ENCODE measurements at places on chromosomes 6 and 20.

- no peak for DNase-seq
Observed at GRCh38 chr6:143542888-143543287, 31.4 kb upstream of the FUCA2 start.

- DNase-seq: peak; percentile 3
Observed at GRCh38 chr6:112879920-112880413, 532.8 kb downstream of the RFPL4B start.

DNA sequence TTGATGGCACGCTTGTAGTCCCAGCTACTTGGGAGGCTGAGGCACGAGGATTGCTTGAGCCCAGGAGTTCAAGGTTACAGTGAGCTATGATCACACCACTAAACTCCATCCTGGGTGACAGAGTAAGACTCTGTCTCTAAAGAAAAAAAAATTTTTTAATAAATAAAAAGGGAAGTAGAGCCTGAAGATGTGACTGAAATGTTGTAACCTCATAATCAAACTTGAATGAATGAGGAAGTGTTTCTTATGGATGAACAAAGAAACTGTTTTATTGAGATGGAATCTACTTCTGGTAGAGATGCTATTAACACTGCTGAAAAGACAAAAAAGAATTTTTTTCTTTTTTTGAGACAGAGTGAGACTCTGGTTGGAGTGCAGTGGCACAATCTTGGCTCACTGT, 6.7 kb downstream of the MAK start:
- no peak for DNase-seq

GRCh38 chr6:163417595-163417994, 3.1 kb downstream of the QKI start:
- DNase-seq: no peak

DNA sequence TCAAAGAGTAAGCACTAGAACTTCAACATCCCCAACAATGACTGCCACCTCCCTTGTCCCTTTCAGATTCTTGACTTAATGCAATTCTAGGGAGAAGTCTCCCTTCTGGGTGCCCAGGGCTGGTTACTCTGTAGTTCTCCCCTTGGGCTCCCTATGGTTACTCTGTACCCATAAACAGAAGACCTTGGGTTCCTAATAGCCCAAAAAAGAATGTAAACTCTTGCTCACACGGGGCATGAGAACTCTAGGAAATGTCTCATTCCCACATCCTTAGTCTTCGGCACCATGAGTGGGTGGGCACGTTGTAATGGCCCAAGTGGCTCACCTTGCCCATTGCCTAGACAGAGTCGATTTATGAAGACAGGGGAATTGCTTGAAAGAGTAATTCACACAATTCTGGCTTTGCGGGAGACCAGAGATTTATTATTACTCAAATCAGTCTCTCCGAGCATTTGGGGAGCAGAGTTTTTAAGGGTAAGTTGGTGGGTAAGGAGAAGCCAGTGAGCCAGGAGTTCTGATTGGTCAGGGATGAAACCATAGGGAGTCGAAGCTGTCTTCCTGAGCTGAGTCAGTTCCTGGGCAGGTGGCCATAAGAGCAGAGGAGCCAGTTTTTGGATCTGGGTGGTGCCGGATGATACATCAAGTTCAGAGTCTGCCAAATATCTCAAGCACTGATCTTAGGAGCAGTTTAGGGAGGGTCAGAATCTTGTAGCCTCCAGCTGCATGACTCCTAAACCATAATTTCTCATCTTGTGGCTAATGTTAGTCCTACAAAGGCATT, 61.2 kb upstream of the SIRPG start:
- no peak for DNase-seq

- DNase-seq: no peak
Observed at GRCh38 chr6:70547313-70547712, 19.4 kb upstream of the SDHAF4 start.

DNA sequence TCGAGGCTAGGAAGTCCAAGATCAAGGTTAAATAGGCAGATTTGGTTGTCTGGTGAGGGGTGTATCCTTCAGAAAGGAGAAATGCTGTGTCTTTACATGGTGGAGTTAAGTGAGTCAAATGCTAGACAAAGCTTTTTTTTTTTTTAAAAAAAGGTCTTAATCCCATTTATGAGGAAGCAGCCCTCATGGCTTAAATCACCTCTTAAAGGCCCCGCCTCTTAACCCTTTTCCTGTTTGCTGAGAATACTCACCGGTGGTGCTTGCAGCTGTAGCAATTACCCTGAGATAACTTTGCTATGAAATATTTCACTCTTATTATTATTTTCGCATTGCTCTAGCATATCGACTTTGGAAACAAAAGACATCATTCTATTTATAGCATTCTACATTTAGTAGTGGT, 30.8 kb downstream of the FBXO30 start:
- DNase-seq: no peak

GRCh38 chr6:90989763-90990162, 402.9 kb upstream of the MAP3K7 start:
- DNase-seq: no peak

GRCh38 chr6:5151955-5152401, 66.8 kb downstream of the PPP1R3G start:
- no peak for DNase-seq

DNA sequence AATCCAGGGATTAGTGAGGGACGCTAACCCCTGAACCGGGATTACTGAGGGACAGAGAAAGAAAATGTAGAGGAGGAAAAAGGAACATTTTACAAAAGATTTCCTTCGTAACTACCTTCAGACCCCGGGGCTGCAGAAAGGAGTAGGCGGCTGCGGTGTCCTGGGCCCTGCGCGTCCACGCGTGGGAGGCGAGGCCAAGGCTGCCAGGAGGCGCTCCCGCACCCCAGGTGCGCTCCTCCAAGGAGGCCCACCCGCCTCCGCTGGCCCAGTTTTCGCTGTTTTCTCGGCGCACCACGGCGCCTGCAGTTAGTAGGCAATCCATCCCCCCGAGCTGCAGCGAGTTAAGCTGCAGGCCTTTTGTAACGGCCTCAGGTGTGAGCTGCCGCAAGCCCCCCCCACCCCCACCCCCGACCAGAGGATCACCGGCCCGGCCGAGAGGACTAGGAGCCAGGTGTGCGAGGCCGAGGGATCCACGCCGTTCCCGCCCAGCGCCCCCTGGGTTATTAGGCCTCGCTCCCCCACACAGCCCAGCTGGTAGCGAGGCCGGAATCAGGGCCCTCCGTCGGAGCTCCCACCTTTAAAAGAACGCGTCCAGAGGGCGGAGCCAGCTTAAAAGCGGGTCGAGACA, 380.3 kb upstream of the ARID1B start:
- peak; percentile 41 for DNase-seq

DNA sequence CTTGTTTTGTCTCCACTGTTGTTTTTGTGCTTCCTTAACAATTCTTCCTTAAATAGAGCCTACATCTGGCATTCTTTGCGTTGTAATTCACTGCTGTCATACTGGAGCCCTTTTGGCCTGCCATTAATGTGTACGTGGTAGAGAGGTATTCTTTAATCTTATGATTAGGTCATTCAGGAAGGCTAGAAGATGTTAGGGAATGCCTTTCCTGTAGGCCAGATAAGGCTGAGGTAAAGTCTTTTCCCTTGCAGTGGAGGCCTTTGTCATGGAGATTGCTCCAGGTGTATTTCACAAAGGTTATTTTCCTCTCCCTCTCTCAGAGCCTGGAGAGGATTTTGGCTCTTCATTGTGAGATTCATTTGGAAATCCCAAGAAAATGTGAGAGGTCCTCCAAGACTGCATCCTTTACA, 146.9 kb downstream of the FUT9 start:
- DNase-seq: no peak

GRCh38 chr20:2775139-2775538, 25.3 kb downstream of the CPXM1 start:
- no peak for DNase-seq

DNA sequence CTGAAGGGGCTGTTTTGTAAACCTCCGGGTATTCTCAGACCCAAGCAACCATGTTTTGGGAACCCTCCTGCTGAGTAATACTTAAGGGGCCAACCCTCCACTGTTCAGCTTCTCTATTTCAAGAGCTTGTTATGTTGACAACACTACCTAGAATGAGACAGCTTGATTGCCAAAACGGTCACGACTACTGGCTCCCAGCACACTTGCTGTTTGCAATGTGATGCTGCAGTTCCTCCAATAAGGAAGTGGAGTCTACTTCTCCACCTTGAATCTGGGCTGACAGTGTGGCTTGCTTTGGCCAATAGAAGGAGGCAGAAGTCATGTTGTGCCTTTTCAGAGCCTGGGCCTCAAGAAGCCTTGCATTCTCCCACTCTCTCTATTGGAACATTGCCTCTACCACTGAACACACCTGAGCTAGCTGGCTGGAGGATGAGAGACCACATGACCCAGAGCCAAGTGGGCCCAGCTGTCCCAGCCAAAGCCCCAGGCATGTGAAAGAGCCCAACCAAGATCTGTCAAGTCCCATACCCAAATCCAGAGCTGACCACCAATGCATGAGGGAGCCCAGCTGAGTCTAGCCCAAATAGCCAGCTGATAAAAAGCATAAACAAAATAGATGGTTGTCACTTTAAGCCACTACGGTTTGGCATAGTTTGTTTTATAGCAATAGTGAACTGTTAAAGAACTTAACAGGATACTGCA, 108.0 kb downstream of the PRND start:
- DNase-seq: no peak

- no peak for DNase-seq
Observed at GRCh38 chr6:156585859-156586258, 191.3 kb upstream of the ARID1B start.

GRCh38 chr6:124433387-124434160, 528.7 kb upstream of the RNF217 start:
- no peak for DNase-seq

DNA sequence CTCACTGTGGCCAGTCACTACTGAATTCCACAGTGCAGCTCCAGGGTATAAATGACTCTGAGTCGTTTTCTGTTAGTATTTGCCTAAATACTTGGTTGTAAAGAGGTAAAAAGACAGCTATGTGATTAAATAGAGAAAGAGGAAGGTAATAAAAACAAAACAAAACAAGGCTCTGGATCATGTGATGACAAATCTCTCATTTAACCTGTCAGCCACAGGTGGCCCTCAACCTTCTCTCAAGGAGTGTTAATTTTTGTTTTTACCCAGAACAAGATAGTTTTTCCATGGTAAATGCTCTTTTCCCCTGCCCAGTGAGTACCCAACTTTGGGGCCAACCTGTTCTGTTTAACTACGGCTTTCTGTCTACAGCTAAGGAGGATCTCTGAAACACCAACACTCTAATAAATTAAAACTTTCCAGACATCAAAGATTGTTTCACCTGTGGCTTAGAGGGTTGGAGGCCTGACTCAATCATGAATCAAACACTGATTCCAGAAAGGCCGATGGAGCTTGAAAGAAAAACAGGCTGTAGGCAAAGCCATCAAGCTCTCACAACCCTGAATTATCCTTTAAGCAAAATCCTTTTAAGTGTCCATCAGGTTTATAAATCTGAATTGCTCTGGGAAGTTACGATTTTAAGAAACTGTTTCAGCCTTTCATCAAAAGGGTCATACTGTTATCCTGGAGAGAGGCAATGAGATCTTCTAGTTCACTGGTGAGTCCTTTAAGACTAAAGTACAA, 81.5 kb upstream of the BCLAF1 start:
- no peak for DNase-seq

DNA sequence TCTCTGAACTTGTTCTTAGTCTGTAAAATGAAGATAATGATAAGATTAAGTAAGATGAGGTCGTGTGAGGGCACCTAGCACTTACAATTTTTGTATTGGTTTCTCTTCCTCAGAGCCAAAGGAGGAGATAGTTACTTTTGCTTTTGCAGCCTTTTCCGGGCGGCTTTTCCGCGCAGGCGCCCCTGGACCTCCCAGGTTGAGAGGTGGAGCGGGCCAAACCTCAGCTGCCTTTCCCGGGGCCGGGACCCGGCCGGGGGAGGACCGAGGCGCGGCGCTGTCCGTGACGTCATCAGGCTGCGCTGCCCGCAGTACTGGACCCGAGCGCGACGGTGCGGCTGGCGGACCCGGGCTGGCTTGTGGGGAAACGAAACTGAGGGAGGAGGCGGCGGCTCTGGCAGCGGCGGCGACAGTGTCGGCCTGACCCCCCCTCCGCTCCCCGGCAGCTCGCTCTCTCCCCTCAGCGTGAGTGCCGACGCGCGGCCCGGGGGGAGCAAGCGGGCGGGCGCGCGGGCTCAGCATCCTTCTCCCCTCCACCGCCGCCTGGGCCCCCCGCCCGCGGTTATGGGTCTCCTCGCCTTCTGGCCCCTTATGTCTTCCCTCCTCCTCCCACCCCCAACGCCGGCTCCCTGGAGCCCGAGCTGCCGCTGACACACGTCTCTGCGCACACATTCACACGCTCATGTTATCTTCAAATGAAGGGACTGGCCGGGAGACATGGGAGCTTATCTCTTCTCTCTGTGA, at the start of gene CMTR1:
Gene CMTR1, plus strand, starts transcription at position 306 of the 741 bp plus-strand sequence. CDS start 2,409 bp downstream, outside the sequence.
- peak; percentile 98 for DNase-seq

DNA sequence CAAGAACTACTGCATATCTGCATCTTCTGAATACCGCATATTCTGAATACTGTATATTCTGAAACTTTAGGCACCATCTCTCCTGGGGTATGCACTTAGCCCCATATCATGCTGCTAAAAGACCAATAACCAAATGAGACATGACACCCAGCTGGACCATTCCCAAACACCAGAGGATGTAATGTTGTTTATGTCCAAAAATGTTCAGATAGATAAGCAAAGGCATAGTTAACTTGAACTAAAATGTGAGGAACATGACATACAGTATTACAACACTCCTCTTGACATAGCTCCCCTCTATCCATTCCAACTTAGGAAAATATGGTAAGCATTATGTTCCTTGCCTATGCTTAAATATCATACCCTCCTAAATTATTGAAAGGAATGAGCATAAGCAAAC, 127.3 kb downstream of the TENT5A start:
- DNase-seq: no peak

DNA sequence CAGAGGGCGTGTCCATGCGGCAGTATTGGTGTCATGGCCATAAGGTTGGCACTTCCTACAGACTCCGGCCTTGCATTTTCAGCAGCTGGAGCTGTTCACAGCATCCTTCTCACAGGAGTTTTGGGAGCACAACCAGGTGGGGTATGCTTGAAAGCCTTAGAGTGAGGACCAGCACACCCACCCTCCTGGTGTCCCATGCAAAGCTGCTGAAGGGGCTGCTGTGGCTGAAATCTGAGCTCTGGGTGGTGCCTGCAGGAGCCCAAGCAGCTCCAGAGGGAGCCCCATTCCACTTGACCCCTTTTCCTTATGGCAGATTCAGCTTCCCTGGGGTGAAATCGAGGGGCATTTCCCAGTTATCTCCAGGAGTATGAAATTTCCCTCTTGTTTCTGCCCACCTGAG, 74.0 kb upstream of the BHLHE23 start:
- DNase-seq: no peak

DNA sequence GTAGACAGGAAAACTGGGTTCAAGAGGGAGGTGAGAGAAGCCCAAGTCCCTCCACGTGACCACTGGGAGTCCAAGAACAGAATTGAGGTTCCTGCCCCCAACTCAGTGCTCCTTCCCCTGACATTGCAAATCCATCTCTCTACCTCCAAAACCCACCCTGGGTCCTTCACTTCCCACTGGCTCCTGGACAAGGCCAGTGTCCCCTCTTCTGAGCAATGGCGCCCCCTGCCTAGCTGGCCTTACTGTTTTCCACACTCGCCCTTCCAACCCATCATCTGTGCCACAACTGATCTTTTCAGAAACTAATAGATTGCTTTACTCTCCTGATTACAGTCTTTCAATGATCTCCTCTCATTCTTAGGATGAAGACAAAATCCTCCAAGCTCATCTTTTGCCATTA, 200.3 kb downstream of the ANKRD60 start:
- no peak for DNase-seq

All from activated naive CD4-positive, alpha-beta T cell treated with Interleukin-2 at 50 U/mL for 16 hours (primary cell).